Thoracic aorta (tissue), 2 donors: ENCODE measurements at places on chromosomes 16 and 17.

- DNase-seq: no peak
Observed at GRCh38 chr16:3349175-3349574, 6.5 kb upstream of the OR2C1 start.

- DNase-seq: no peak
Observed at GRCh38 chr17:16425698-16426659, 10.6 kb downstream of the TRPV2 start.

- DNase-seq: no peak
Observed at GRCh38 chr17:43219746-43220380, 8.2 kb downstream of the TMEM106A start.

DNA sequence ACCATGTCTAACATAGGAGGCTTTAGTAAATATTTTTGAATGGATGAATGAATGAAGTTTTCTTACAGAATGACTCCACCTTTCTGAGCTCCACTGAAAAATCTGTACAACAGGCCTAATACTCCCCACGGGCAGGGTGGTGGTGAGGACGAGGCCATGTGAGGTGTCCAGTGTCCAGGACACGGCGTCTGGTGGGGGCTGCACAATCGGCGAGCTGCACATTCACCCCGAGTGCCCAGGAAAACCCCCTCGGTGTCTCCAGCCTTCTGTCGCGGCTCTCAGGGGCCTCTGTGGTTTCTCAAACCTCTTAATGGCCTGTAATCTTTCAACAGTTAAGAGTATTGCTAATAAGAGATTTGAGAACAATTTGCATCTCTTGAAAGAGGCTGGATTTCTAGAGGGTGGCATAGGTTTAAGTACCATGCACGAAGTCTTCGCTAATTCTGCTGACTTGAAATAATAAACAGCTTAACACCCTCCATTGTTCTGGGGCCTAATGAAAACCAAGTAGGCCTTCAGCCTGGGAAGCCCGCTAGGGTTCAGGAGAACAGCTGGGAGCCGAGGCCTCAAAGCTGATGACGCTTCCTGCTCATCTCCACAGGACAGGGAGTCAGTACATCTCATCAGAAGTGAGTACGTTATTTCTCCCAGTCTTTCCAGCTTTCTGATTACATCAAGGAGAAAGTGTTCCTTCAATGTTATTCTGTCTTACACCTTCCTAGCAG, 304.6 kb upstream of the FOXF1 start:
- DNase-seq: no peak

GRCh38 chr17:57988301-57989250, 522 bp upstream of the VEZF1 start:
- no peak for DNase-seq

DNA sequence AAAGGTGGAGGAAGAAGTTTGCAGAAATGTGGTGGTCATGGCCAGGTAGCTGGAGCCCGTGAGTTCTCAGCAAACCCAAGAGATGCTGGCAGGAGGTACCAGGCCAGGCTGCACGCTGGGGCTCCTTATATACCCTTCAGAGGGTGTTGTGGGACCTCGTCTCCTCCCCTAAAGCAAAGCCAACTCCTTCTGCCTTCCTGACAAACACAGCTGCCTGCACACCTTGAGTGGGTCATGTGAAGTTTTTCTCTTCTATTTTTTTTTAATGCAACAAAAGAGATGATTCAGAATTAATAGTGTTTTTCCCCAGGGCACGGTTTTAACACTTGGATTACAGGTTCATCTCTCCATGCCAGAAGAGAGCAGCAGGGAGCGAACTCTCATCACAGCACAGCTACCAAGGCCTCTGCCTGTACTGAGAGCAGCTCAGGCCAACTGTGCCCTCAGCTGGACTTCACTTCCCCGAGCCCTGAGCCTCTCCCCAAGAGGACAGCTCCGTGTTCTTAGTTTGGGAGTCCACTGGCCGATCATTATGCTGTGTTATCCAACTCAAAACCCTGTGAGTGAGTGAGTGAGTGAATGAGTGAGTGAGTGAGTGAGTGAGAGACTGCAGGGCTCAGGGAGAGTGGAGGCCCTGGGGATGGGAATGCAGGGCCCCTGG, at the start of gene KRT15:
Gene KRT15 (minus strand): TSS at position 102 of the 661 bp plus-strand sequence. CDS start 63 bp downstream, at position 39.
- no peak for DNase-seq

DNA sequence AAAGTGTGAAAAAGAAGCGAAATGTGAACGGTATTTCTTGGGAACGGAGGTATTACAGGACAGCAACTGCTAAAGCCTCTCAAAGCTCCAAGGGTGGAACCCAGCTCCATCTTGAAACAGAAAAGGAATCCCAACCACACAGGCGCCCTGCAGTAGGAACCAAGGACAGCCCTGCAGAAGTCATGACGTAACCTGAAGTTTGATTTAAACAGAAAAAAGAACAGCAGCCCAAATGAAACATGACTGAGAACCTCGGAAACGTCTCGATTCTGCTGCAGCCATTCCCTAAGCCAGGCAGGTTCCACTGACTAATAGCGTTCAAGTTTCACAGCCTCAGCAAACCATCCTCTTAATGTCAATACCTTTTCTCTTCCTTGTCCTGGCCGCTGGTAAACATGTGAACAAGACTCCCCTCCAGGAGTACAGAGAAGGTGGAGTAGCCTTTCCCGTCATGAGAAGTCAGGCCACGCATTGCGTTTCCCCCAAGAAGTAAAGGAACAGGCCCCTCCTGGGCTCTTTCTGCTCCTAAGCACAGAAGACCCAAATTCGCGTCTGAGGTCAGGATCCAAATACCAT, 20.1 kb downstream of the SIAH1 start:
- DNase-seq: no peak

DNA sequence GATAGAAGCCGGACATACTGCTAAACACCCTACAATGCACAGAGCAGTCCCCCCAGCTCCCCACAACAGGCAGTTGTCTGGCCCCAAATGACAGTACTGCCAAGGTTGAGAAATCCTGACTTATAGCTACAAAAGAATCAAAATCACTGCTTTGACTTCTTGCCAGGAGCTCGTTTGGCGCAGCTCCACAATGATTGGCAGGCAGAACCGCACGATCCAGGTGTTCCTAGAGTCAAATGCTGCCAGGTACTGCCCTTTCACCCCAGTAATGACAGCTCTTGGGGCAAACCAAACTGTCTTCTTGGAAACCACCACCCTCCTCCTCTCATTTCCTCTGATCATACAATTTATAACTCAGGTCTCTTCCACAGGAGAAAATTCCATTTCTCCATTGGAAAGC, 2.2 kb upstream of the TMC5 start:
- no peak for DNase-seq

- no peak for DNase-seq
Observed at GRCh38 chr17:69516225-69516624, 101.7 kb downstream of the MAP2K6 start.

GRCh38 chr17:3385869-3386816, at the start of gene OR3A2:
Gene OR3A2, minus strand, starts transcription at chr17:3386308.
- no peak for DNase-seq

DNA sequence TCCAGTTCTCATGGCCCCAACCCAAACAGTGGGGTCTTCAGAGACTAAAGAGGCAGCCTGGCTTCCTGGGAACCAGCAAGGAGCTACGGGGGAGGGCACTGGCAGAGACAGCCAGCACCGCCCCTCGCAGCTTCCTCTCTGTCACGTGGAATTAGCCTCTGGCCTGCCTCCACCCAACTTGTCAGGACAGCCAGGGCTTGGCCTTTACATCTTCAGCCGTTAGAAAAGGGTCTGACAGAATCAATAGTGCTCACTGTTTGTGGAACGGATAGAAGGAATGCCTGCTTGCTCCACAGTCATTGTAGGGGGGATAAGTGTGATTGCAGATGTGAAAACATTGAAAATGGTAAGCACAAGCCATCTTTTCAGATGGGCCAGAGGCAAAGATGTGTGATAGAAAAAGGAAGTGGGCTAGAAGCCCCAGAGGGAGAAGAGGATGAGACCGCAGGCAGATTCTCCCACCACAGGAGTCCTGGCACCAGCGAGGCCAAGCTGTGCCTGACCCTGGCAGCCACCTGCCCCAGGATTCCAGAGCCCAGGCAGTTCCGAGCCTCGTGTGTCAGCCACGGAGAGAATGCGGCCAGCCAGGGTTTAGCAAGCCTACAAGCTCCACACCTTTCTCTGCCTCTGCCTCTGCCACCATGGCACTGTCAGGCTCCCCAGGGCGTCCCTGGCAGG, 18.6 kb downstream of the GRIN2C start:
- DNase-seq: no peak

GRCh38 chr16:10941127-10941933, 938 bp downstream of the DEXI start:
- DNase-seq: no peak
